Aorta (tissue), 5 donors: ENCODE measurements at places on chromosomes 13 and 19. TPM values are rescaled to one million over a fixed set of nuclear protein-coding genes. Genes with fewer than 3 reads are reported as not detected.

DNA sequence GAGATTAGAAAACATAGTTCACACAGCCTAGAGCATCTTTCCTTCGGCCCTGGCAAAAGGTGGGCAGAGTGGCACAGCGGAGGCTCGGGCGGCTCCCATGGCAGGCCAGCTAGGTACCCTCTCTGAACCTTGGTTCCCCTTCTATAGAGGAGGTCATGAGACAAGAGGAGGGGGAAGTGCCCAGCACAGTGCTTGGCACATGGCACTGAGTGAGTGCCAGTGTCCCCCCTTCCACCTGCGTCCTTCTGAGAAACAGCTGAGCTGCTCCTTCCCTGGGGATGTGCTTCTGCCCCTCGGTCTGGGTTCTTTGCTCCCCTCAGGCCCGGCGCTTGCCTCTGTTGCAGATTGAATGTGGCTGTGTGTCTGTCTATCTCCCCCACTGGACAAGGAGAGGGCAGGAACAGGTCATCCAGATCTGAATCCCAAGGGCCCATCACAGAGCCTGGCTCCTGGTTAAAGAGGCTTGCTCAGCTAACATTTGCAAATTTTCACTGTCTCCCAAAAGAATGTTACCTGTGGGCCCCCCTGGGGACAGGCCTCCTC lies 165.6 kb downstream of the USP12 start:
- no peak for DNase-seq

DNA sequence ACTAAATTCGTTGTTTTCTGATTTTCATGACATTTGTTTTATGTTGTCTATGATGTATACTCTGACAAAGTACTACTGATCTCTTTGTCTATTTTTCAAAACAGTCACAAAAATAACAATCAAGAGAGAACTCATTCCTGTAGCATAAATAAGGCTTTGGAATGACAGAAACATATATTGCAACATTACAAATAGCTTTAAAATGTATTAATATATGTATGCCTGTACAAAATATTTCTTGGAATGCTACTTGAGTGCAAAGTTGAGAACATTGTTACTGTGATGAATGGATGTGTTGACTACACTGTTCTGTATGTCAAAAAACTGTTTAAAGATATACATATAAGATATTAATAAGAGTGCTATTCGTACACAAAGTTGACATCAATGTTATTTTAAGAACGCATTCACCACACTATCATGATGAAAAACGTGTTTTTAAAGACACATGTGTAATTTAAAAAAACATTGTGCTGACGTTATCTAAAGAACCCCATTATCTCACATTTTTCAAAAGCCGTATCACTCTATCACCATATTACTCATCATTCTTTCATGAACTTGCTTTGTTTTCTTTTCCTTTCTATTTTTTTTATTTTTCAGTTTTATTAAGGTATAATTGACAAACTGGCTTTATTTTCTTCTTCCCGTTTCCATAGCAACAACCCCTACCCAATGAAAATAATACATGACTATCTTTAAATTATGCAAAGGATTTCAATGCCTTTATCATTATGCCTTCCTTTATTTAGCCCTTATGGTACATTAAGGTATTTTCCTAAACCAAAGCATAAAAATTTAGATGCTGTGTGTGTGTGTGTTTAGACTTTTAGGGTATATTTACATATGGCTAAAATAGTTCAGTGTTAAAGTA lies 918.8 kb downstream of the SLITRK1 start:
- no peak for DNase-seq

- peak; percentile 65 for DNase-seq
Observed at GRCh38 chr13:98977568-98978265, at the start of gene DOCK9. Gene DOCK9, minus strand, starts transcription at chr13:98978064. Its CDS starts 155 bp downstream, at chr13:98977909.

- no peak for DNase-seq
Observed at GRCh38 chr13:81987677-81988357, 1646.9 kb upstream of the SPRY2 start.

MZF1 gene
- polyA plus RNA-seq, result 81.5 TPM

- no peak for DNase-seq
Observed at GRCh38 chr13:96792188-96792587, 202.1 kb downstream of the OXGR1 start.

CIC gene
- polyA plus RNA-seq, result 14.3 TPM

GRCh38 chr13:22114630-22115311 lies 443.9 kb downstream of the FGF9 start:
- DNase-seq, result no peak

- no peak for DNase-seq
Observed at GRCh38 chr19:4744451-4745174, 21.0 kb upstream of the DPP9 start.

DNA sequence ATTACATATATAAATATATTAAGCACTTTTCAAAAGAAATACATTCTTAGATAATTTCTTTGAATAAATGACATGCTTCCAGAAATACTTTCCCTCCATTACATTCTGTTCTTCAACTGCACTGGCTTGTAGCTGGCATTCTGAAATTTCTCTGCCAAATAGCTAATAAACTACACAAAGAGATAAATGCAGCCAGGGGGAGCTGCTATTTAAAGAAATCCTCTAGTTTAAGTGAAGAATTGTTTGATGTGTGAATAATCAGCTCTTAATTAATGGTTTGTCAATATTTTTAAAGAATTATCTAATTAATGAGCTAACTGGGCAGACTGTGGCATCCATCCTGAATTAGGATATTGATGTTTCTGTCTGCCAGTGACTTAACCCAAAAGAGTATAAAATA lies 30.7 kb downstream of the SLC7A1 start:
- DNase-seq, result no peak

- DNase-seq, result no peak
Observed at GRCh38 chr19:11268783-11269267, 6.5 kb upstream of the DOCK6 start.

DNA sequence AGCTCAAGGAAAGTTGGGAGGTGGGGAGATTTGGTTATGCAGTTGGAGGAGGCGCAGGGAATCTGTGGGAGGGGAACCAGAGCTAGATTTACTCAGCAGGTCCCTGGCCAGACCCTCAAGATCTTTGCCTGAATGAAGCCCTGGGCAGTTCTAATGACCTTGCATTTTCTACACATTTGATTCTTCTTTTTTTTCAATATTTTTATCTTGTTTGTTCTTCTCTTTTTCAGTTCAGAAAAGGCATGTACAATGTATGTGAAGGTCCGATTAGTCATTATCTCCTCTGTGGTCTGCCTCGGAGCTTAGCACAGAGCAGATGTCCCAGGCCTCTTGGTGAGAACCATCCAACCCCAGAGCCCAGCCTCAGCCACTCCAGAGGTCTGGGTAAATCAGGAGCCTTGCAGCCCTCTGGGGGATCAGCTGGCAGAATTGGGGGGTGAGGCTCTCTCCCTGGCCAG lies 24.2 kb downstream of the SERP2 start:
- peak; percentile 42 for DNase-seq

ACP7 gene
- not detected for polyA plus RNA-seq

MATK gene
- 5.5 TPM for polyA plus RNA-seq

DNA sequence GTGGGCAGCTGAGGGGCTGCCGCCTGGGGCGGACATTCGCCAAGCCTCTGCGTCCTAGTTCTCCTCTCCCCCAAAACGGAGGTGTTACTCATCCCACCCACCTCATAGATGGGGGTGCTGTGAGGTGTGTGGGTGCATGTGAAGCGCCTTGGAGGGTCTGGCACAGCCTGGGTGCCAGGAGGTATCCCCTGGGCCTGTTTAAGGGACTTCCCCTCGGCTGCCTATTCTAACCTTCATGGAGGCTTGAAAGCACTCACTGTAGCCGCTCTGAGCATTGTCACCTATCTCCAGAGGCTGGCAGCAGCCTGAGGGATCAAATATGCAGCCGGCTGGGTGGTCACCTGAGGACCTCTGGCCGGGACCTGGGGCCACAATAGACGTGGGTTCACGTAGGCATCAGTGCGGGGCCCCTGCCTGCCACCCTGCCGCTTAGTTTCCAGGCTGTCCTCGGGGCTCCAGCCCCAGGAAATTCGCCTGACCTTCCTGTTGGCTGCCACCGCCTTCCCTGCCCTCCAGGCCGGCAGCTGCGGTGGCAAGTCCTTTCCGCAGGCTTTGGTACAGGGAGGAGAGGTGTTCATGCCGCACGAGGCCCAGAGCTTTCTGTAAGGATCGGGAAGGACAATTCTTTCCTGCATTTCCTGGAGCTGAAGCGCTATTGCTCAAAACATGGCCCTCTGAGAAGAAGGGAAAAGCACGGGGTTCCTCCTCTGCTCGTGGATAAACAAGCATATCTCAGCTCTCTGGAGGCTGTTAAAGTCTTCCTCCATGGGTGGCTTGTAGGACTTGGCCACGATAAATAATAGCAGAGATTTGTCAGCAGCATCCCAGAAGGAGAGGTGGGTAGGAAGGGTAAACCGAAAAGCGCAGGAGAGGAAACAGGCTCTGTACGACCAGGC lies 4.6 kb downstream of the COL4A2 start:
- DNase-seq, result no peak

- no peak for DNase-seq
Observed at GRCh38 chr13:44739539-44739938, 163.4 kb upstream of the TSC22D1 start.

- DNase-seq, result no peak
Observed at GRCh38 chr13:68030152-68030809, 800.1 kb upstream of the PCDH9 start.

DNA sequence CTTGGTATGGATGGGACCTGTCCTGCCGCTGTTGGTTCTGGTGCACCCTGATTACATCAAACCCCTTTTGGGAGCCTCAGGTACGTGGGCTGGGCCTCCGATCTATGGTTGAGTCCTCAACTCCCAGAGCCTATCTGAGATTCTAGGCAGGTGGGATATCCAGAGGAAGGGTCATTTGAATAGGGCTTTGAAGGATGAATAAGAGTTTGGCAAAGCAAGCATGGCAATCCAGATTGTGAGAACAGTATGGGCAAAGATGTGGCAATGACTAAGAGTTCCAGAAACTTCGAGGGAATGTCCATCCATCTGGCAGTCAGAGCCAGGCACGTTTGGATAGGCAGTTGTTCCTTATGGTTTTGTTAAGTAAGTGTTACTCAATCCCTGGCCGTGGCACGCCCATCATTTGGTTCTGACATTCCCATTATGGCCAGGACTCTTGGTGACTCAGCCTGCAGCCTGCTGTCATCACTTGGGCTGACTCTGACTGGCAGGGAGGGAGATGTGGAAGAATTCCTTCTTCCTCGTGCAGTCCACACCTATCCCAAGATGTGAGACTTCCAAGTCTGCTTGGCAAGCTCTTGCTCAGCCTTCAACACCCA lies 21.5 kb downstream of the CYP4F22 start:
- no peak for DNase-seq

DNA sequence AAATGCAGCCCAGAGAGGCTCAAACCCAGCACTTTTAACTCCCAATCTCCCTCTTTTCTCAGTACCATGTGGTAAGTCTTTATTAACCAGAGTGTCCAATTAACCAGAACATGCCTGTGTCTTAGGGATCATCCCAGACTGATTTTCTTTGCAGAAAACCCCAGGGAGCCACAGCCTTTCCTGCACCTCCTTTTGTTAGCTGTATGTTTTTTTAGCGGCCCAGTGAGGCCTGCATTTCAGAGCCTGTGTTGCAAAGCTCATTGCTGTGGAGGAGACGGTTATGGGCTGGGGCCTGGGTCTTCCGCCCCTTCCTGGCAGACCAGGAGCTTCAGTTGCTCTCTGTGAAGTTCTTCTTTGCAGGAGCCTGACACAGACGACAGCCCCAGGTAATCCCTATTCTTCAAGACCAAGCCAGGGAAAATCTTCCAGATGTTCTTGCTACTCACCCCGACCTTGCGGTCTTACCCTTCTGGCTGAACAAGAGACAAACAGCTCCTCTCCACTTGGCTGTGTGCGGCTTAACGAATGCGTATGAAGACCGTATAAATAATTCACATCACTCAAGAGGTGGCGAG lies 70.7 kb upstream of the TSHZ3 start:
- DNase-seq, result no peak

- DNase-seq, result no peak
Observed at GRCh38 chr19:808423-808775, 11.1 kb downstream of the PTBP1 start.

DNA sequence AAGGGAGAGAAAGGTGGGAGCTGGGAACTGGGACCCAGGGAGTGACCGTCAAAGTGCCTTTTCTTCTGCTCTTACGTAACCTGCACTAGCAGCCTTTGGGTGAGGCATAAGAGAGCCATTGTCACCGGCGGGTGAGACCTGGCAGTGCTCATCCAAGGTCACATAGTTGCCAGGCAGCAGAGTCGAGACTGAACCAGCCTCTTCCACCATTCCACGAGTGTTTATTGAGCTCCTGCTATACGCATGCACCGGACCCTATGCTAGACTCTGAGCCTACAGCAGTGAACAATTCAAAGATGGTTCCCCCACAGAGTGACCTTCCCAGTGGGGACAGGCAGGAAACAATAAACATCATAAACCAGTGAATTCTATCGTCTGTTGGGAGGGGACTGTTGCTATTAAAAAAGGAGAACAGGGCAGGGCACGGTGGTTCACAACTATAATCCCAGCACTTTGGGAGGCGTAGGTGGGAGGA lies 18.6 kb upstream of the STRN4 start:
- DNase-seq, result no peak

DNA sequence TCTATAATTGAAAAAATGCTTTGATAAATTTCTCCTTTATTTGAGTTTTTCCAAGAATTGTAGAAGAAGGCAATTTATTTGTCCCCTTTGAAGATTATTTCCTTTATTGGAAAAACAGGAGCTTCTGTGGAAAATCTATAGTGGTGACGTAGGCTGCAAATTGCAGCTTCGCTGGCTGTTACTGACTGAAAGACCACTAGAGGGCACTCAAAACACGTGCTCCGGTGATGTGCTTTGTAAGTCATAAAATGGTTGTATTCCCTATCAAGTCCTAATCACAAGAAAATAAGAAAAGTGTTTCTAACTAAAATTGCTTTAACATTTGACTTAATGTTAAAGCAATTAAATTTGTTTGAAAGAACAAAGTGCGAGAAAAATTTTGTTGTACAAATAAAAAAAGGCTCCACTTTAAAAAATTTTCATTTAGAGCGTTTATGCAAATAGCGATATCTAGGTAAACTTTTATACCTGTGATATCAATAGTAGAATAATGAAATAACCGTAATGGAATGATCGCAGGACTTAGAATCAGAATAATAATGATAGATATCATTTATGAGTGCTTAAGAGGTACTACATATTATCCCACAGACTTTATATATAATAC lies 638.2 kb upstream of the SPRY2 start:
- DNase-seq, result no peak

DNA sequence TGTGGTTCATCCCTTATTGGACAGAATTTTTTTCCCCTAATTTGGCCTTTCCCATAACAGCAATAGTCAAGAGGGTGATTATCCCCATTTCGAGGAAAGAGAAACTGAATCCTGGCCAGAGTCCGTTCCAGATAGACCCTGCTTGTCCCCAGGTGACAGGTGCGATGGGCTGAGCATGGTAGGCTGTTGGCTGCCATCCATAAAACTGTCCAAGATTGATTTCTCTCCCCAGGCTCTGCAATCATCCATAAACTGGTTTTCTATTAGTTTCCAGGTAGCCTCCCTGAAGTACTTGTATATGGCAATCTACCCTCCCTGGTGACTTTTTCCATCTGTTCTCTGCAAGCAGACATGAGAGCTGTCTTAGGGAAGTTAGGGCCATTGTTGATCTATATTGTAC lies 25.4 kb downstream of the SERP2 start:
- no peak for DNase-seq

- DNase-seq, result no peak
Observed at GRCh38 chr19:53945998-53946397, 16.7 kb upstream of the CACNG8 start.

- DNase-seq, result no peak
Observed at GRCh38 chr19:6987850-6988249, 33.4 kb downstream of the MBD3L2B start.

- no peak for DNase-seq
Observed at GRCh38 chr19:7391218-7391670, 42.5 kb downstream of the ARHGEF18 start.
